ENCODE measurements at places on chromosomes 4 and X.

DNA sequence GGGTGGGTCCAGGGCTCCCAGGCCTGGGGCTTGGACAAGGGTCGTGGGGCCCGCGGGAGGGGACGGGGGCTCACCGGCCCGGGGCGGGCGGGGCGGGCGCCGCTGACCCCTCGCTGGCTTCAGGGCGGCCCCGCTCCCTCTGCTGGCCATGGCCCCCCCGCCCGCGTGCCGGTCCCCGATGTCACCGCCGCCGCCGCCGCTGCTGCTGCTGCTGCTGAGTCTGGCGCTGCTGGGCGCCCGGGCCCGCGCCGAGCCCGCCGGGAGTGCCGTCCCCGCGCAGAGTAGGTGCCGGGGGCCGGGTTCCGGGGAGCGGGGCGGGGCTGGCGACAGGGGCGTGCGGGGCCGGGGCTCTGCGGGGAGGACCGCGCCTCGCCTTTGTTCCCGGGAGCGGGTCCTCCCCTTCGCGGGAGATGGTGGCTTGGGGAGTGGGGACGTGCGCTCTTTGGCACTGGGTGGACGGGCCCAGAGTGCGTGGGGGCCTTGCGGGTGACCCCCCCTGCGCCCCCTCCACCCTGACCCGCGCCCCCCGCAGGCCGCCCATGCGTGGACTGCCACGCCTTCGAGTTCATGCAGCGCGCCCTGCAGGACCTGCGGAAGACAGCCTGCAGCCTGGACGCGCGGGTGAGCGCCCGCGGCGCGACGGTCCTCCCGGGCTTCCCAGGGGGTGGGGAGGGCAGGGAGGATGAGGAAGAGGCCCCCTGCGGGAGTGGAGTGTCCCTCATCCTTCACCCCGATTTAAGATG lies 16.8 kb upstream of the NAT8L start:
- DNase-seq = peak; percentile 63

DNA sequence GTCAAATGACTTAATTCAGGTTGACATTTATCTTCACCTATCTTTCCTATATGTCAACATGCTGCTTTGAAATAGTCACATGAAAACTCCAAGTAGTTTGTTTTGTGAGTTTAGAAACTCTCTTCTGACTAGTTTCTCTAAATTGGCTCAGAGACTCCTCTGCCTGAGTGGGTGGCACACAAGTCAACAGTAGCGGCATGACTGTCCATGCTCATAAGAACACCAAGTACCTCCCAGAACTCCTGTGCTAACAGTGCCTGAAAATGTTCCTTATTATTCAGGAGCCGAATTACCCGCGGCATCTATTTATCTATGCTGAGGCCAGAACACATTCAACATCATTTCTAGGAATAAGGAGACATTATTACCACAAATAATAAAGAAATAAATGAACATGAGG lies 116.3 kb downstream of the SORBS2 start:
- no peak for DNase-seq

DNA sequence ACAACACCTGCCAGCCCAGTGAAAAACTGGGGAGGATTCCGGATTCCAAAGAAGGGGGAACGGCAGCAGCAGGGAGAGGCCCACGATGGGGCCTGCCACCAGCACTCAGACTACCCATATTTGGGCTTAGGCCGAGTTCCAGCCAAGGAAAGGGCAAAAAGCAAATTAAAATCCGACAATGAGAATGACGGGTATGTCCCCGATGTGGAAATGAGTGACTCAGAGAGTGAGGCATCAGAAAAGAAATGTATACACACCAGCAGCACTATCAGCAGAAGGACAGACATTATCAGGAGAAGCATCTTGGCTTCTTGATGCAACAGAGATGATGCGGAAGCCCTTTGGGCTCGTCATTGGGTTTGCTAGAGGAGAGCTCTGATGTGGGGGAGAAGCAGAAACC lies 62.4 kb downstream of the JADE1 start:
- DNase-seq = no peak

DNA sequence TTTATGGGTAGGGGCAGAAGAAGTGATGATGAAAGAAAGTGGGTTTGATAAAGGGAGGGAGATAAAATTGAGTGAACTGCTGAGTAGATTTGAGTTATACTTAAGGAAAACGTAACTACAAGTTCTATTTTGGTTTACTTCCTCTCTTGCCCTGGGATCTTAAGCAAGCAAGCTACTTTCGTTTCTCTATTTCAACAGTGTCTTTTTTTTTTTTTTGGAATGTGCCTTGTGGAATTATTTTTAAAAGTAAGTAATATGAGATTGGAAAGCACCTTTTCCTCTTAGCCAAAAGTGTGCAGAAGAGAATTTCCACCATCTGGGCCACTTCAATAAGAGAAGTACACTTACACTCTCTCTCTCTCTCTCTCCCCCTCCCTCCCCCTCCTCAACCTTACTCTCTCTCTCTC lies 16.0 kb upstream of the C4orf36 start:
- DNase-seq = peak; percentile 31

DNA sequence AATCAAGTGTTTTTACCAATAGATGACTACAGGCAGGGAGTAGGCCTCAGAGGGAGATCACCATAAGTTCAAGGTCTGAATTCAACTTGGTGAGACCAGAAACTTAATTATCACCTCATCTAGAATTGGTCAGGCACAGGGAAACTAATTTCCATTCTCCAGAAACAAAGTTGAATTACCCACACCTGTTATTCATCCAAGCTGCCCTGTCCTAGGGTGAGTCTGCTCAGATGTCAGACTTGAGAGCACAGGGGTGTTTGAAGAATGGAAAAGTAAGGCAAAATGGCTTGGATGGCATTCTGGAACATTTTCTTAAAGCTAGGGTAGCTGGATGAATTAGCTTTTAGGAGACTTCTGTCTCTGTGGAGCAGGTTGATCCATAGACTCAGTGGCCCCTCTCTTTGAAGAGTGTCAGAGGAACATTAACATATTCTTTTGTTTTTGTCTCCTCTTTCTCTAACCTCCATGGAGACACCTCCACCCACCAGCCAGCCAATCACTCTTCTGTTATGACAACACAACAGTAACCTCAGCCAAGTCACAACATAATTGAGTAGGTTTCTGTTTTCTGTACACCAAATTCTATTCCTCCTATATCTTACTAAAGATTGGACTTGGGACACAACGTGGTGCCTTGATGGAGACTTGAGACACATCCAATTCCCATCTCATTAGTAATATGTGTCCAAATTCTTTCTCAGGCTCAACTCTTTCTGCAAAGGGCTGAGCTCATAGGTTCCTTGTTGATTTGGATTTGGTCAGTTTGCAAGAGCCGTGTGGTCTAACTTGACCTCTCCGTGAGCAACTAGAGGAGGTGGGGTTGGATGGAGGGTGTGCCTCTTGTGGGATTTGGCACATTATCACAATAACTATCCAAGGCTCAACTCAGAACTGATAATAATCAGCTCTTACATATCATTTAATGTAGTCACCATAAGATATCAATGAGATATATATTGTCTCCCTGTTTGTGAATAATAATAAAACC lies 45.1 kb downstream of the VSIG4 start:
- no peak for DNase-seq

- no peak for DNase-seq
Measured at GRCh38 chr4:112381996-112382692, 85.0 kb downstream of the ALPK1 start.

DNA sequence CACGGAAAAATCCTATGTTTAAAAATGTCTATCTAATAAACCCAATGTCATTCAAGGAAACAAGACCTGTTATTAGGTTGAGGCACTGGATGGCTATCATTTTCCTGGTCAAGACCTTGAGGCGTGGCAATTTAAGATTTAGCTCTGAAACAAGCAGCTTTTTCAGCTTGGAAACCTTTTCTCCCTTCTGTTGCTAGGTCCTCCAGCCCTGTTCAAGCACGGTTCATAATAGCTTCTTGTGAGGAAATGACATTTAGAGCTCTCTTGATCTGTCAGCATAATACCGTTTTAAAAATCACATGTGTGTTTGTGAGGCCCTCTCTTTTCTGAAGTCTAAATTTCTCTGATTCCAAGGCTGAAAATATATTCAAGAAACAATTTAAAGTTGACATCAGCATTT lies 133.6 kb upstream of the GRPR start:
- no peak for DNase-seq

- DNase-seq = no peak
Measured at GRCh38 chr4:29619168-29619567, 1101.0 kb upstream of the PCDH7 start.

GRCh38 chr4:159446266-159446976 lies 343.5 kb downstream of the RAPGEF2 start:
- peak; percentile 75 for DNase-seq

Data from globus pallidus (tissue), 1 donor.